ENCODE measurements at places on chromosomes 4 and X.

DNA sequence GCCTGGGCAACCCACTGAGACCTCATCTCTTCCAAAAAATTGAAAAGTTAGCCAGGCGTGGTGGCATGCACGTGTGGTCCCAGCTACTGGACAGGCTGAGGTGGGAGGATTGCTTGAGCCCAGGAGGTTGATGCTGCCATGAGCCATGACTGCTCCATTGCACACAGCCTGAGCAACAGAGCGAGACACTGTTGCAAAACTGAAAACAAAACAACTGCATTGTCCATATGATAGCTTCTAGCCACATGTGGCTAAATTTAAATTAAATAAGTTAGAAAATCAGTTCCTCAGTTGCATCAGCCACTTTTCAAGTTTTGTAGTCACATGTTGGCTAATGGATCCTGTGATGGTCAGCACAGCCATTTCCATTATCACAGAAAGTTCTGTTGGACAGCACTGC lies 67.9 kb downstream of the GAB1 start:
- DNase-seq: no peak

DNA sequence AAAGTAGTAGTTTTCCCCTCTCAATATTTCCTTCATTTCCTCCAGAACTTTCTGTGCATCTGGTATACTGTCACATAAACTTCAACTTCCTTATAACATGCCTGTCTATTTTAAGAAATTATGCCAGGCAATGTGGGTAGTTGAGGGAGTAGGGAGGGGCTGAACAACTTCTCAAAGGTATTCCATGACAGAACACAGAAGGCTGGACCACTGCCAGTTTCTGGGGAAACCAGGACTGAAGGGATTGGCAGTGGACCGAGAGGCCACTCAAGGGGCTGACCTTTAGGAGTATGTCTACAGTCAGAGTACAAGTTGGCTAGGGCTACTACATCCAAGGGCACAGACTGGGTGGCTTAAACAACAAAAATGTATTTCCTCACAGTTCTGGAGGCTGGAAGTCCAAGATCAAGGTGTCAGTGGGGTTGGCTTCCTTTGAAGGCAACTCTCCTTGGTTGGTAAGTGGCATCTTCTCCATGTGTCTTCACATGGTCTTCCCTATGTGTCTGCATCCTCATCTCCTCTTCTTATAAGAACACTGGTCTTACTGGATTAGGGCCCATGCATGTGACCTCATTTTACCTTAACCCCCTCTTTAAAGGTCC lies 6.9 kb downstream of the SH3RF1 start:
- DNase-seq: no peak

GRCh38 chr4:54100595-54101189 lies 729 bp downstream of the GSX2 start:
- DNase-seq: peak; percentile 21

DNA sequence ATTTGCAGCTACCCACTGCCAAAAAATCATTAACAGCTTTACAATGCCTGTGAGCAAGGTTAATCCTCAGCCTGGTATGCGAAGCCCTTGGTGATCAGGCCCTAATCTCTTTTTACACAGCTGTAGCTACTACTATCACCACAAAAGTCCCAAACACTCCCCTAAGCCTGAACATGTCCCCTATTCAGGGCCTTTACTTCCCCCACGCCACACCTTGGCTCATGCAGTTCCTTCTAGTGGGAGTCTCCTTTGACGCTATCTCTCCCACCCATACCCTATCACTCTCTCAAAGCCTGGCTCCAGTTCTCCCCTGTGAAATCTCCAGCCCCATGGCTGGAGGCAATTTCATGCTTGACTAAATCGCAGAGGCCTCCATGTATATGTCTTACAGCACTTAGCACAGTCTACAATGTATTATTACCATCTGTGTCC lies 90.6 kb upstream of the CBR4 start:
- DNase-seq: no peak

DNA sequence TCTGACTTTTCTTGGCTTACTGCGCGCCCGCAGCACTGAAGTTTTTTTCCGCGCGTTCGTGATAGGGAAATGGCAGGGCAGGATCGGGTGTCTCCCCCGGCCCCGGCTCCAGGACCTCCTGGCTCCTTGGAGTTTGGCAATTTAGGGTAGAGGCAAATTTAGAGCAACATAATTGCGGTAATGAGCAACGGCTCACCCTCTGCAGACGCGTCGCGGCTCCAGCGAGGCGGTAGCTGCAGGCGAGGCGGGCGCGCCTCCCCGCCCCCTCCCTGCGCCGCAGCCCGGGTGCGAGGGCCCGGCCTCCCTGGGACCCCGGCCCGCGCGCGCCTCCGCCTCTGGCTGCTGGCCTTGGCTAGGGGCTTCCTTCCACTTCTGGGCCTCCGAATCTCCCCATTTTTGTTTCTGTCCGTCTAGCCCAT lies 6.2 kb downstream of the MSX1 start:
- DNase-seq: no peak

- no peak for DNase-seq
Observed at GRCh38 chrX:40003071-40003427, 94.7 kb downstream of the BCOR start.

GRCh38 chr4:84866295-84866694 lies 100.2 kb downstream of the WDFY3 start:
- DNase-seq: no peak

DNA sequence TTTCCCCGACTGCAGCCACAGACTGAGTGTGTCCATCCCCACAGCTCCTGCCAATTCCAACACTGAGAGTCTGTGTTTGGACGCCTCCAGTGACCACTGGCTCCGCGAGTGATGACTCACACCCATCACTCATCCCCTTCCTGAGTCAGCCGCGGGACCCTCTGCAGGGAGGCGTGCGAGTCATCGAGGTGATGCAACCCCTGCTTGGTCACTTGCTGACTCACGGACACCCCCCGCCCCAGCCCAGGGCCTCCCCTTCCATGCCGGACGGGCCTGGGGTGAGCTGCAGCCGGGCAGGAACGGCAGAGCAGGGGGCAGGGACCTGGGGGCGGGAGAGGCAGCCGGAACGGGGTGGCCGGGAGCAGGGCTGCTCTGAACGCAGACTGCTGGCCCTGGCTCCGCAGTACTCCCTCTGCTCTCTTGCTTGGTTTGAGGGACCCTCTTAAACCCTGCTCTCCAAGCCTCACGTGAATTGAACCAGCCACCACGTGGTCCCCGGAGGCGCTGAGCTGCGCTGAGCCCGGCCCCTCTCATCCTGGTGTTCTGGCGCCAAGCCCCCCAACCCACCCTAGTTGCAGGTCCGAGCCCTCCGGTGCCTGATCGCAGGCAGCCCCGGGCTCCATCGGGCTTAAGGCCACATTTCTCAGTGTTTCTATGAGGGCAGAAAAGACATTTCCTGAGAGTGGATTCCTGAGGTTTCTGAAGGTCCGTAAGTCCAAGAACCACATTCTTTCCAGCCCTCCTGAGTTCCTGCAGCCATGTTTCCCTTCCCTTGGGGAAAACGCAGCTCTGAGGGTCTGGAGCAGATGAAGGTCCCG lies 32.4 kb downstream of the FGFRL1 start:
- DNase-seq: peak; percentile 33

GRCh38 chr4:94744850-94745249 lies 12.9 kb upstream of the BMPR1B start:
- no peak for DNase-seq

- no peak for DNase-seq
Observed at GRCh38 chr4:78152795-78153194, 95.7 kb downstream of the FRAS1 start.

DNA sequence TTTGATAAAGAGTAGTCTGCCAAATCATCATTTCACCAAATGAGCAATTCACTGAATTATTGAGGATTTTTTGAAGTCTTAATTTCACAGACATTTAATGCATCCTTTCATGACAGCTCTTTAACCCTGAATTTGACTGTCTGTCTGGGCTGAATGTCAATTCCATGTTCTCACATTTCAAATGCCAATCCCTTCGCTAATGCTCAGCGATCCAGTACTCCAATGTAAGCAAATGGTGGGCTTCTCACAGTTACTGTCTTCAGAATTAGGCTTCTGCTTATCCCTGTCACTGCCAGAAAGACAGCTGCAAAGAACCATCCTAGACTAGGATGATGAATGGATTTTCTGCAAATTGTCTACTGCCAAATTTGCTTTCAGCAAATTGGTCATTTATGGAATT lies 36.2 kb upstream of the USP38 start:
- DNase-seq: no peak

GRCh38 chr4:141636771-141637460 lies 533 bp downstream of the IL15 start:
- peak; percentile 32 for DNase-seq

GRCh38 chr4:27278615-27279375 lies 418.2 kb downstream of the STIM2 start:
- DNase-seq: no peak

DNA sequence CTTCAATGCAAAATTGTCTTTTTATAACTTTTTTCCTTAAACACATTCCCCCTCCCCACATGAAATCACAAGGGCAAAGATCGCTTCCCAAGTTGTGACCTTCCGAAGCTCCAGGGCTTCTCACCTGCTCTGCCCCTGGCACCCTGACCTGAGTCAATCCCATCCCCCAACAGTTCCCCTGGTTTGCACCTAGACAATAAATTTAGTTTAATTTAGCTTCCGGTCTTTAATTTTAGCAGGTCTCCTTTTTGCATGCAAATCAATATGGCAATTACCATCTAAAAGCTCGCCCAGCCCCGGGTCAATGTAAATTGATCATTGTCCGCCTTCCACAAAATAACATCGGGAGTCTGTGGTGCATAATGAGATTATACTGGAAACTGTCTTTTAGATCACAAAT lies 6.8 kb downstream of the BCOR start:
- DNase-seq: no peak
